ENCODE measurements at places on chromosomes 2 and 18. TPM values are rescaled to one million over a fixed set of nuclear protein-coding genes. Genes with fewer than 3 reads are reported as not detected.

DNA sequence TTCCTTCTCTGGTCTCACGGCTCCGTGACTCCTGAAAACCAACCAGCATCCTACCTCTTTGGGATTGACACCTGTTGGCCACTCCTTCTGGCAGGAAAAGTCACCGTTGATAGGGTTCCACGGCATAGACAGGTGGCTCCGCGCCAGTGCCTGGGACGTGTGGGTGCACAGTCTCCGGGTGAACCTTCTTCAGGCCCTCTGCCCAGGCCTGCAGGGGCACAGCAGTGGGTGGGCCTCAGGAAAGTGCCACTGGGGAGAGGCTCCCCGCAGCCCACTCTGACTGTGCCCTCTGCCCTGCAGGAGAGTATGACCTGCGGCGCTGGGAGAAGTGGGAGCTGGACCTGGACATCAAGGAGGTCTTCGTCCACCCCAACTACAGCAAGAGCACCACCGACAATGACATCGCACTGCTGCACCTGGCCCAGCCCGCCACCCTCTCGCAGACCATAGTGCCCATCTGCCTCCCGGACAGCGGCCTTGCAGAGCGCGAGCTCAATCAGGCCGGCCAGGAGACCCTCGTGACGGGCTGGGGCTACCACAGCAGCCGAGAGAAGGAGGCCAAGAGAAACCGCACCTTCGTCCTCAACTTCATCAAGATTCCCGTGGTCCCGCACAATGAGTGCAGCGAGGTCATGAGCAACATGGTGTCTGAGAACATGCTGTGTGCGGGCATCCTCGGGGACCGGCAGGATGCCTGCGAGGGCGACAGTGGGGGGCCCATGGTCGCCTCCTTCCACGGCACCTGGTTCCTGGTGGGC lies 10.0 kb downstream of the PROC start:
- no peak overlapping the region for H3K27ac ChIP-seq
- H3K4me3 ChIP-seq = no peak overlapping the region
- DNase-seq = no peak

DNA sequence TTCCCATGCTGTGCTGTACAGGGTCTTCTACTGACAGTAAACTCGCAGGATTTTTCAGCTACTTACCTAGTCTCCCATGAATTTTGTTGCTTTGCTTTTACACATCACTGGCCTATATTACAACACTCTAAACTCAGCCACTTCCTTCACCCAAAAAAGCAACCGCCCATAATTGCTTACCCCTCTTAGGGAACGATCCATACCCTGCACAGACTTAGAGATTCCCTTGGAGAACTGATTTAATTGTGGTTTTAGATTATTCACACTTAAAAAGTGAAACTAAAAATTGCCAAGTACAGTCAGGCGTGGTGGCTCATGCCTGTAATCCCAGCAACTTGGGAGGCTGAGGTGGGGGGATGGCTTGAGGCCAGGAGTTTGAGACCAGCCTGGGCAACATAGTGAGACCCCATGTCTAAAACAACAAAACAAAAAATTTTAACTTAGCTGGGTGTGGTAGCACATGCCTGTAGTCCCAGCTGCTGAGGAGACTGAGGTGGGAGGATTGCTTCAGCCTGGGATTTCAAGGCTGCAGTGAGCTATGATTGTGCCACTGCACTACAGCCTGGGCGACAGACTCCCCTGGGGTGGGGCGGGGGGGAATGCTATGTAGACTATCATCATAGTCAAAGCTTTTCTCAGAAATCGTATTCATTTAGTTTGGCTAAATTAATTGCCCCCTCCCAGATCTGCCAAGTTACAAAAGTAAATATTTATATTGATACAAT lies 19.3 kb downstream of the MRPL30 start:
- no peaks in the 10 kb centered on the region for H3K36me3 ChIP-seq
- H3K4me1 ChIP-seq = no peaks in the 10 kb centered on the region
- H3K27me3 ChIP-seq = no peaks in the 10 kb centered on the region
- H3K27ac ChIP-seq = no peak overlapping the region

DNA sequence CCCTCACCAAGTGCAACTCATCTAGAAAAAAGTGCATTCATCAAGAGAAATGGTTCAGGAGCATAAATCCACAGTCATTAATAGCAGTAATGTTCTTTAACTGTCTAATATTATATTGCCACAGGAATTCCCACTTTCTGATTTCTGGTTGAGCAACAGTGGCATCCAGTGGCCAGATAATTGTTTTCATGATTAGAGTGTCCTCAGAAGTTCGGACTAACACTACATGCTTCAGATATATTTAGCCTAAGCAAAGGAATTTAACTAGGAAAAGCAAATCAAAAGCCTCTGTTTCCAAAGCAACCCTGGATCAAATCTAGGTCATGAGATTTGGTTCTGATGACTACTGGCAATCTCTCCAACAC lies 9.8 kb upstream of the ERBB4 start:
- H3K27ac ChIP-seq = no peak overlapping the region
- H3K4me3 ChIP-seq = no peak overlapping the region
- H3K27me3 ChIP-seq = no peaks in the 10 kb centered on the region
- peak; percentile 45 for DNase-seq

DNA sequence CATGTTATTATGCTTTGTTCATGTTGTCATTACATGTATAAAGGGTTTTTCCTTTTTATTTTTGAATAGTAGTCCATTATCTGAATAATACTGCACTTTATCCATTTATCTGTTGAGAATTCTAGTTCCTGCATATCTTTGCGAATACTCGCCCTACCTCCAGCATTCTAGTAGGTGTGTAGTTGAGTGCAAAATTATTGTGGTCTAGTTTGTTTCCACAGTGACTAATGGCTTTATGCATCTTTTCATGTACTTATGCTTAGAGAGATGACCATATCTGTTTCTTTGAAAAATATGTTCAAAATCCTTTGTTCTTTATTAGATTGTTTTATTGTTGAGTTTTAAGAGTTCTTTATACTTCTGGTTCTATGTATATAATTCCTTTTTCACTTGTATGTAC lies 48.8 kb downstream of the EIF5B start:
- H3K4me1 ChIP-seq = no peaks in the 10 kb centered on the region
- H3K36me3 ChIP-seq = no peaks in the 10 kb centered on the region
- no peaks in the 10 kb centered on the region for H3K27me3 ChIP-seq
- H3K27ac ChIP-seq = no peak overlapping the region

GRCh38 chr2:218567797-218568189 lies 358 bp downstream of the USP37 start:
- no peak for DNase-seq
- H3K27ac ChIP-seq = peak overlapping the region; percentile 93
- no peaks in the 10 kb centered on the region for H3K27me3 ChIP-seq
- H3K4me3 ChIP-seq = peak overlapping the region; percentile 56

- no peaks in the 10 kb centered on the region for H3K4me1 ChIP-seq
- H3K27ac ChIP-seq = no peak overlapping the region
- peaks cover 6% of the 10 kb centered on the region for H3K27me3 ChIP-seq
- no peak overlapping the region for H3K4me3 ChIP-seq
- DNase-seq = no peak
- no peaks in the 10 kb centered on the region for H3K36me3 ChIP-seq
These were observed 177.9 kb upstream of the RAB6C start for GRCh38 chr2:129801575-129801974.

DNA sequence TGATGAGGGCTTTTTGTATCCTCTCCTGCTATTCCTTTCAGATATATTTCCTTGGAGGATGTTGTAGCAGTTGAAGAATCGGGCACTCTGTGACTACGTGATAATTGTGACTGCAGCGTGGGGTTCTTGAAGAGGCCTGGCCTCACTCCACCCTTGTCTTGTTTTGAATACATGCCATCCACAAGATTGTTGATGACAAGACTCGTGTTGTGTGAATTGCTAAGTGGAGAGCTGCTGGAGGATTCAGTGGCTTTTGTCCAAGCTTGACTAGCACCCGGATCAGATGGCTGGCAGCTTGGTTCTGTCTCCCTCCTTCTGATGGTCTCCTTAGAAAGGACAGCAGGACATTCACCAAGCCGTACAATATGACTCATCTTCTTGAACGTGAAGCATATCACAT lies 146.9 kb downstream of the DAW1 start:
- H3K4me3 ChIP-seq = no peak overlapping the region
- no peaks in the 10 kb centered on the region for H3K4me1 ChIP-seq
- no peak for DNase-seq
- H3K27me3 ChIP-seq = no peaks in the 10 kb centered on the region
- H3K36me3 ChIP-seq = no peaks in the 10 kb centered on the region
- H3K27ac ChIP-seq = no peak overlapping the region

Gene METTL4
- total RNA-seq = 16.0 TPM

DNA sequence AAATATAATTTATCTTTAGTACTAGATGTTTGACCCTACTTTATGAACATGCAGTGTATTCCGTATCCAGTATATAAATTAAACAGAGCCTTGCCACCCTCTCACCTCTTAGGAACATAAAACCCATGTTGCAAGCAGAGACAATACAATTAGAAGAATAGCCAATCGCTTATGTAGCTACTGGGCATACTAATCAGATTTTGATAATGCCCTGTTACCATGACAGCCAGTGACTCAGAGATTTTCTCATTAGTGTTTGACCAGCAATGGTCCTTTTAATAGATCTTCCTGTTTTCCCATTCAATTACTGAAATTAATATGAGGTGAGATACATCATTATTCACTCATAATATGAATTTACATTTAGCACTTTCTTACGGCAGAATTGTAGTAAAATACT lies 547.3 kb upstream of the VWC2L start:
- H3K27ac ChIP-seq = no peak overlapping the region
- no peaks in the 10 kb centered on the region for H3K36me3 ChIP-seq
- H3K27me3 ChIP-seq = no peaks in the 10 kb centered on the region
- H3K4me3 ChIP-seq = no peak overlapping the region
- no peaks in the 10 kb centered on the region for H3K4me1 ChIP-seq

- H3K4me3 ChIP-seq = no peak overlapping the region
- no peaks in the 10 kb centered on the region for H3K36me3 ChIP-seq
- no peak overlapping the region for H3K27ac ChIP-seq
- no peaks in the 10 kb centered on the region for H3K27me3 ChIP-seq
These were observed 17.9 kb downstream of the TMEM127 start for GRCh38 chr2:96247896-96248295.

Gene L3MBTL4
- 7.6 TPM for total RNA-seq

Gene OST4
- total RNA-seq = 364 TPM

DNA sequence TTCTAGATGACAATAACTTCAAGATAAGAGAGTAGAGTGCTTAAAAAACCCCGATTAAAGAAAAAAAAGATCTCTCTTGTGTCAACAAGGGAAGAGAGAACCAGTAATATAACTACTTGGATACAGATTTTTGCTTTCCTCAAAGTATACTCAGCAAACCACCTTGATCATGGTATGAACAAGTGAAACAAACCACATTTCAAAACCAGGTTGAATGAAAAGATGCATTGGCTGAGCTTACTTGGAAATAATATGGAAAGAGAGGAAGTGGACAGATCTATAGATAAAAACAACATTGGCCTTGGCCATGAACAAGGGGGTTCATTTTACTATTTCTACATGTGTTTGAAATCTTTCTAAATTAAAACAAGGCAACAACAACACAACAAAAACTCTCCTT lies 50.1 kb downstream of the ATP8B1 start:
- H3K36me3 ChIP-seq = no peaks in the 10 kb centered on the region
- peaks cover 28% of the 10 kb centered on the region for H3K4me1 ChIP-seq
- peak overlapping the region; percentile 16 for H3K27ac ChIP-seq
- DNase-seq = no peak

DNA sequence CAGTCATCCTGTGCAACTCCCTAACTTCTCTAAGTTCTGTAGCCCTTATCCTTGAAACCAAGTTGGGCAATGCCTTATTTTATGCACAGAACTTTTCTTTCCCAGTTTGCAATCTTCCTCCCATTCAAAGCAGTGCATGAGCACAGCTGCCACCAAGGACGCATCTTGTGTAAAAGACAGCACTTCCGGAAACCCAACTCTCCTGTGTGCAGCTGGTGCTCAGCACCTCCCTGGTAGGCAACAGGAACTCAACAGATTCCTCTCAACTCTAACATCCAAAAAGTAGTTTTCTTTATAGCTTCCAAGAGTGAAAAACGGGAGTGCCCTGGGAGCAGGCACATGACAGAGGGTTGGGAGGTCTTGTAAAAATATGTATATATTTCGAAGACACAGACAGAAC lies 2.2 kb downstream of the TMEM18 start:
- H3K27me3 ChIP-seq = no peaks in the 10 kb centered on the region
- peaks cover 9% of the 10 kb centered on the region for H3K4me1 ChIP-seq
- no peaks in the 10 kb centered on the region for H3K36me3 ChIP-seq

Gene ANKRD62
- not detected for total RNA-seq

DNA sequence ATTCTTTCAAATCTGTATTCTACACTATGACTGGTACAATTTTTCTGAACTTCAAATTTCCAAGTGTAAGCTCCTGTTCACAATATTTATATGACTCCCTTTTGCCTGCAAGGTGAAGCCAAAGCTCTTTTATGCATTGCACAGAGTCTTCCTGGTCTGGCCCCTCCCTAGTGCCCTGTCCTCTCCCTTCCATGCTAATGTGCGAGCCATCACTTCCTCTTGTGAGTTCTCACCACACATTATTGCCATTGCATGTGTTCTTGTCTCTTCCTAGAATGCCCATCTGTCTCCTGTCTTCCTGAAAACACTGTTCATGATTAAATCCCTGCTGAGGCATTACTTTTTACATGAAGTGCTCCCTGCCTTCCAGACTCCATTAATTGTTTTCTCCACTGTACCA lies 169.9 kb downstream of the MC4R start:
- H3K4me3 ChIP-seq = no peak overlapping the region
- no peaks in the 10 kb centered on the region for H3K4me1 ChIP-seq
- no peak overlapping the region for H3K27ac ChIP-seq
- no peaks in the 10 kb centered on the region for H3K27me3 ChIP-seq
- no peak for DNase-seq

DNA sequence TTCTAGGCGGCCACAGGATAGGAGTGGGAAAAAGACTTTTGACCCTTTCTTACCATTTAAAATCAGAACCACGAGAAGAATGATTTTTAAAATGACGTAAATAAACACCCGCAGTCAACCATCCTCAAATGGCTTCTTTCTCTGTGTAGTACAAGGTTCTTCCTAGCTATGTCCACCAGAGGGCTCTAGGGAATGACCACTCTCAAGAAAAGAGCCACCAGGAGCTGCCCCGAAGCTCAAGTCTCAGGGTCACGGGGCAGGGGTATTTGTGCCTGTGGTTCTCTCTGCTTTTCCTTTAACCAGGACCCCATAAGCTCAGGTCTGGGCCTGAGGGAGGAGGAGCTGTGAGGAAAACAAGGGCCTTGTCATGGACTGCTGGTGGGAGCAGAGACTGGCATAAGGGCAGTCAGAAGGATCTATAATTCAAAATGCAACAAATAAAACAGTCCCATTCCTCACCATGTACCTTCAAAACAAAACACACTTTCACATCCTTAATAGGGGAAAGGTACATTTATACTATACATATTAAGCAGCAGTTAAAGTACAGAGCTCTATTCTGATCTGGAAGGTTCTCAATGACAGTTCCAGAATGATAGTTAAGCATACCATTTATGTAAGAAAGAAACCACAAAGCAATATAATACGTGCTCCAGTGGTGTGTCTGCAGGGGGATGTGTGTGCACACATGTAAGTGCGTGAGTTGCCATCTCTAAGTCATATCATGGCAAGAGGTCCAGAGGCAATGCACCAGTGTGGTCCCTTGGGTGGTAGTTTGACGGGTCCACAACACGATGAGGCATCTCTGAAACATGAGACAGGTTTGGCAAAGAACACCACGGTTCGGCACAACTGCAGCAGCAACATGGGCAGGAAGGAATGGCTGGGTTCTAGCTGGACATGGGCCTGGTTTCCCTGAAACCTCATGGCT lies 18.6 kb downstream of the LYPD1 start:
- no peaks in the 10 kb centered on the region for H3K4me1 ChIP-seq
- no peak overlapping the region for H3K27ac ChIP-seq
- H3K4me3 ChIP-seq = no peak overlapping the region
- H3K27me3 ChIP-seq = no peaks in the 10 kb centered on the region
- peak; percentile 70 for DNase-seq
- no peaks in the 10 kb centered on the region for H3K36me3 ChIP-seq
